ENCODE measurements at places on chromosomes 7 and 10.

DNA sequence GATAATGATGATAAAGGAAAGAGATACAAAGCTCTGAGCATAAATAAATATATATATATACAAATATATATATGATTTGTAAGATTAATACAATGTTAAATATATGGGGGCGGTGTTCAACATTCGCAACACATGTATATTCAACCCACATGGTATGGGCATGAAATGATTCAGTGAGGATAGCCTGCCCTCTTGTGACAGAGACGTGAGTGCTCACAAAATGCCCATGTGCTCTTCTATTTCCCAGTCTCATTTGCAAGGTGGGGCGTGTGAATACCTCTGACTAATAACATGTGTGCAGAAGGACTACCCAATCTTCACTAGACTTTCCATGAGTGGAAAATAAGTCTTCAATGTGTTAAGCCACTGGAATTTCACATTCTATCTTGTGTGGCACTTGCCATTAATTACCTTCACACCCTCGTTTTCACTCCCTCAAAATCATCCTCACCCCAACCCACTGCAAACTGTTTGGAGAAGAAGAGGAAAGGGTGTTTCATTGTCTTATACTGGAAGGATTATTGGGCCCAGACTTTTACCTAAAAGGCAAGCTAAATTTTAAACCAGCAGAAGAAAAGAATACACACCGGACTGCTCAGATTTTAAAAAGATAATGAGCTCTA is 26.9 kb downstream of the ASAH2 start:
- DNase-seq = no peak

- DNase-seq = no peak
Observed at GRCh38 chr10:2850202-2850601, 217.1 kb upstream of the PFKP start.

GRCh38 chr10:85151506-85151905 is 823.1 kb downstream of the CCSER2 start:
- no peak for DNase-seq

- no peak for DNase-seq
Observed at GRCh38 chr10:11337516-11337915, 273.9 kb downstream of the USP6NL start.

DNA sequence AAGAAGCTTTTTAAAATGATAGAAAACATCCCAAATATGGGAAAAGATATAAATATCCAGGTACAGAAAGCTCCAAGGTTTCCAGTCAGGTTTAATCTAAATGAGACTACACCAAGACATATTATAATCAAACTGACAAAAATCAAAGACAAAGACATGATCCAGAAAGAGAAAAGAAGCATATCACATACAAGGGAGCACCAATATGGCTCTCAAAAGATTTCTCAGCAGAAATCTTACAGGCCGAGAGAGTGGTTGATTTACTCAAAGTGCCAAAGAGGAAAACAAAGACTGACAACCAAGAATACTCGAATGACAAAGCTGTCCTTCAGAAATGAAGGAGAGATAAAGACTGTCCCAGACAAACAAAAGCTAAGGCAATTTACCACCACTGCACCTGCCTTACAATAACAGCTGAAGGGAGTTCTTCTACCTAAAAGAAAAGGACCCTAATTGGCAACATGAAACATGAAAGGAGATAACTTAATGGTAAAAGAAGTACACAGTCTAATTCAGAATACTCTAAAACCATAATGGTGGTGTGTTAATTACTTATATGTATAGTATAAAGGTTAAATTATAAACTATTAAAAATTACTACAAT is 25.4 kb downstream of the OR2A14 start:
- DNase-seq = no peak

GRCh38 chr7:93119191-93119905 is 1.6 kb upstream of the SAMD9 start:
- DNase-seq = no peak

DNA sequence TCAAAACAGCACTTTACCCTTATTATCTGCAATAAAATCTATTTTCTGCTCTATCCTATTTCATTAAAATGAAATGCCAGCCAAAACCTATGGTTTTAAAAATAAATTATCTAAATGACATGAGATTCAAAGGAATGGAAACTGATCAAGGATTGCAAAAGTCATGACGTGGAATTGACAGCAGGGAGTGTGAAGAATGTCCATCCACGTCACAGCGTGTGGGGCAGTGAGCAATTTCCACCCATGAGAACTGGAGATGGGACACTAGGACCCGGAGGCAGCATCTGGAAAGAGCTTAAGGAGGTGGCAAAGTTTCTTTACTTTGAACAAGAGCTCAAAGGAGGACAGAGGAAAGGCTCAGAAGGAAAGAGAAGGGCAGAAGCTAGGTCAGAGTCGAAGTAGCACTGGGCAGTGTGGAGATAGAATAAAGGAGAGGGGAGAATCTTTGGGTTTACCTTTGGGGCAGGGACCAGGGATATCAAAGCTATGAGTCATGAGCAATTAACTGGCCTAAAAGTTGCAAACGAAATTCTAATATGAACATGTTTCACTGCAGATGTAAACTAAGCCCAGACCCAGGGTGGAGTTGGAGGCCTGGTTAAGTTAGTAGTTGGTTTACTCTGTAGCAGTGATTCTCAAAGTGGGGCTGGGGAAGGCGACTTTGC is 24.9 kb upstream of the STK17A start:
- no peak for DNase-seq

GRCh38 chr10:11825796-11826414 is 2.7 kb downstream of the PROSER2 start:
- no peak for DNase-seq

DNA sequence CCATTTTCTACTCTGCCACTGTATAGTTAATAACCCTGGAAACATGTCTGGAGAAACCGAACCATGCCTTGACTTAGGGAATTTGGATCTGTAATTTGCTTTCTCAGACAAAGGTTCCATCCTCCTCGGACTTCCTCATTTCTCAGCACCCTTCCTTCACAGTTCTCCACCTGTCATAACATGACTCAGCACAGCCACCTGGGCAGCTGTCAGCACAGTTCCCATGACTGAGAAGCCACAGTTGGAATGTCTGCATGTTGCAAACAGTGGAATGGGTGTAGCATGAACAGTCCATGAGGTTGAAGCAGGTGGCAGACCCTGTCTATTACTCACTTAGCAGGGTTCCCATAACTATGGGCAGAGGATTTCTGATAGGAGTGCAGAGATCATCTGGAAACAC is 634 bp upstream of the OR9A4 start:
- DNase-seq = no peak

- no peak for DNase-seq
Observed at GRCh38 chr10:126187399-126187798, 200.9 kb downstream of the ADAM12 start.

DNA sequence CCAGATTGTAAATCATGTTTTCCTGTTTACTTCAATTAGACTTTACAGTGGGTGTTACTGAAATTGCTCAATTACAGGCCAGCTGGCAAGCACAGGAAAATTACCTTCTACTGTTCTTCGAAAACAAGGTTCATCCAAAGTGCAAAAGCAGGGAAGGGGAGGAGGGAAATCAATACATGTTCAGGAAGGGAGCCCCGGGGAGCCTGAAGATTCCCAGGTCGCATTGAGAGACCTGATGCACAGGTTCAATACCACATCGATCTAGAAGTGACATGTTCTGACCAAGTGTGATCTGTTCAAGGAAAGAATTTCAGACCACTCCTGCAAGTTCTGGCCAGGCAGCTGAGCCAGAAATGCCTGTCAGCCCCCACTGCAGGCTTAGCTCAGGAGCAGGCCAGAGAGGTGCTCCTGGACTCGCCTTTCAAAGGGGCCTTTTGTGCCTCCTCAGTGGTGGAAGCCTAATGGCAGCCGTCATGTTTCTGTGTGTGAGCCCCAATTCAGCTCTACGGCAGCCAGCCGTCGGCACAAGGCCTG is 35.9 kb downstream of the FAM53B start:
- DNase-seq = no peak

- DNase-seq = no peak
Observed at GRCh38 chr10:28397229-28397628, 94.4 kb upstream of the MPP7 start.

GRCh38 chr7:68238204-68238805 is 1241.7 kb downstream of the TYW1 start:
- no peak for DNase-seq

DNA sequence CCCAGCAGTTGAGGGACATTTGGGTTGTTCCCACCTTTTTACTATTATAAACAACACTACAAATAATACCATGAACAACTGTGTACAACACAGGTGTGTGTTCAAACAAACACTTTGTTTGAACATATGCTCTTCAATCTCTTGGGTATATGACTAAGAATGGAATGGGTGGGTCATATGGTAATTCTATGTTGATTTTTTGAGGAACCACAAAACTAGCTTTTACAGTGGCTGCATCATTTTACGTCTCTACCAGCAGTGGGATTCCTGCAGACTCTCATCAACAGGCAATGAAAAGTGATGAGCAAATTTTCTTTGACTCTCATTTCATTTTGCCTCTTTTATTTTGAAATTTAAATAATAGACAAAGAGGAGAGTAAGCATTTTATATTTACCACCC is 116.9 kb upstream of the KLF14 start:
- no peak for DNase-seq

GRCh38 chr7:93973134-93973533 is 31.0 kb downstream of the BET1 start:
- DNase-seq = no peak

GRCh38 chr10:75593692-75594556 is 162.5 kb downstream of the LRMDA start:
- no peak for DNase-seq

DNA sequence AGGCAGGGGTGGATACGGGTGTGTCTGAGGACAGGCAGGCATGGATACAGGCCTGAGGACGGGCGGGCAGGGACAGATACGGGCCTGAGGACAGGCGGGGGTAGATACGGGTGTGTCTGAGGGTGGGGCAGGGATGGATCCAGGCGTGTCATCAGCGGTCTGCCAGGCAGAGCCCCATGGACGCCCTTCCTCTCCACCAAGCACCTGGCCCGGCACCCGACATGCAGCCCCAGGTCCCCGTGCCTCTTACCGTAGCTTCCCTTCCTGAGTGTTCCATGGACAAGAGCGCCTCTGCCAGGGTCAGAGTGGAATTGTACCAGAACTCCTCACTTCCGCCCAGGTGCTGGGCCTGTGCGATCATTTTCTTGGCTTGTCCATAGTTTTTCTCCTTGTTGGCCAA is 74.6 kb upstream of the NKX6-2 start:
- DNase-seq = peak; percentile 11

GRCh38 chr7:97271619-97272018 is 154.1 kb downstream of the SDHAF3 start:
- no peak for DNase-seq

- DNase-seq = no peak
Observed at GRCh38 chr7:17489961-17490360, 191.5 kb downstream of the AHR start.

GRCh38 chr10:124033887-124034218 is 59.5 kb downstream of the CHST15 start:
- no peak for DNase-seq

GRCh38 chr7:105830405-105831301 is 45.7 kb downstream of the ATXN7L1 start:
- no peak for DNase-seq
